ENCODE measurements at places on chromosomes 6 and 20. TPM values are rescaled to one million over a fixed set of nuclear protein-coding genes. Genes with fewer than 3 reads are reported as not detected.
A peak's percentile ranks its signal among the peaks of the same experiment; 100 is the strongest.

The OR2H2 gene
- total RNA-seq: not detected

The POFUT1 gene
- total RNA-seq: 54.1 TPM

- peak; percentile 87 for DNase-seq
Observed at GRCh38 chr6:44051515-44051914, 75.7 kb downstream of the MRPL14 start.

- DNase-seq: no peak
Observed at GRCh38 chr20:61805781-61806180, 259.9 kb downstream of the TAF4 start.

GRCh38 chr6:158629367-158630221, 14.9 kb downstream of the DYNLT1 start:
- no peak for DNase-seq

GRCh38 chr20:21353236-21353635, 44.1 kb downstream of the NKX2-4 start:
- DNase-seq: peak; percentile 81

DNA sequence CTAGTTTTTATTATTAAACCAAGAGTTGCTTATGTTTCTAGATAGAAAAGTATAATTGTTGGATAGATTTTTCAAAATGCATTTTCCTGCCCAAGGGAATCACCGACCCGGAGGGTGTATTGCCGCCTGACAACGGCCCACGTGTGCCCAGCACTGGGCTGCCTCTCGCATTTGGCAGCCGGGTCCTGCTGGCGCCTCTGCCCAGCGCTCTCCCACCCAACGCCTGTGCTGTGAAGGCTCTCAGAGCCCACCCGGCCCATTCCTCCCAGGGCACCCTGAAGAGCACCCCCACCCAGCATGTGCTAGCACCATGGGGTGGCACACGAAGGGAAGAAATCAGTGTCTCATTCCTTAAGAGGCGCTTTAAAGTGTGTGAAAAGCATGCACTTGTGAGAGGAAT, 88.3 kb upstream of the AFDN start:
- no peak for DNase-seq

DNA sequence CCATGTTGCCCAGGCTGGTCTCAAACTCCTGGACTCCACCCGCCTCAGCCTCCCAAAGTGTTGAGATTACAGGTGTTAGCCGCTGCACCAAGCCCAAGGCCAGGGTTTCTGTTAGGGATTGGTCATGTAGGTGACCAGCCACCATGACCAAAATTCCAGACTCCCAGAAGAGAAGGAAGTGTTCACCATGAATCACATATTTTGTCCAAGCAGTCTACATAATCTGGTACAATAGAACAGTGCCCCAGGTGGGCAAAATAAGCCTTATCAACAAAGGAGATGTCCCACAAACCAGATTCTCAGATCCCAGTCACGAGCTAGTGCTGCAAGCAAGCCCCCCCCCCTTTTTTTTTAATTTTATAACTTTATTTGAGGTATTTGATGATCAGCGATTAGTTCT, 20.0 kb downstream of the ZNF341 start:
- no peak for DNase-seq

- no peak for DNase-seq
Observed at GRCh38 chr6:31578184-31579118, 3.1 kb downstream of the TNF start.

Measured in GM23248 (cell line).